Prostate gland (tissue), 2 donors: ENCODE measurements at places on chromosomes 6 and 20. TPM values are rescaled to one million over a fixed set of nuclear protein-coding genes. Genes with fewer than 3 reads are reported as not detected.

Gene SNAP25
- total RNA-seq = 10.0 TPM

Gene DOK5
- 1.2 TPM for total RNA-seq

Gene TBX18
- 0.05 TPM for total RNA-seq

Gene TUBB2B
- 3.9 TPM for total RNA-seq

Gene SRSF12
- total RNA-seq = 5.7 TPM

Gene CCR6
- not detected for total RNA-seq

Gene UBE2J1
- 98.4 TPM for total RNA-seq

Gene KIZ
- total RNA-seq = 41.0 TPM

Gene HFE
- total RNA-seq = 16.6 TPM

Gene THBS2
- 3.3 TPM for total RNA-seq

Gene DSP
- total RNA-seq = 211 TPM

DNA sequence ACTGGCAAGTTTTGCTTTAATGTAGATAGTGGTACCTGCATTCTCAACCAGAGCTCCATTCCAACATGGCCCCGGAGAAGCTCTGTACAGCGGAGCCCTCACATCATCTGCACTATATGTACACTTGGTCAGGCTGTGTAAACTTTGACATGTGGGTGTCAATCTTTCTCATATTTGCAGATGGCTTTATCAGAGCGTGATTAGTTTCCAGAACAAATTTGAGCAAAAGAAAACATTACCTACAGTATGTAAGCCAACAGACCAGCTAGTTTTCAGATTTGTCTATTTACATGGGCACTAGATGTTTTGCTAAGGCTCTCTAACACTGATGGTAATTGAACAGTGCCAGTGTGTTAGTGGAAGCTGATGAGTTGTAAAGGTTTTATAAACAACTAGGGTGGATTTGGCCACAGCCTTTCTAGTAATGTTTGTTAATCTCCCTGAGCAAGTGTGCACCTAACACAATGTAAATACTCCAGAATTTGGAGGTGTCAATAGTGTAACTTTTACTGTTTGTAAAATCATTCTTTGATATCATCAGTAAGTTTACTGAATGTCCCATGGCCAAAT is 131.8 kb downstream of the FOXA2 start:
- H3K36me3 ChIP-seq = no peaks in the 10 kb centered on the region
- H3K4me1 ChIP-seq = no peaks in the 10 kb centered on the region
- no peak for DNase-seq
- H3K4me3 ChIP-seq = no peak overlapping the region

DNA sequence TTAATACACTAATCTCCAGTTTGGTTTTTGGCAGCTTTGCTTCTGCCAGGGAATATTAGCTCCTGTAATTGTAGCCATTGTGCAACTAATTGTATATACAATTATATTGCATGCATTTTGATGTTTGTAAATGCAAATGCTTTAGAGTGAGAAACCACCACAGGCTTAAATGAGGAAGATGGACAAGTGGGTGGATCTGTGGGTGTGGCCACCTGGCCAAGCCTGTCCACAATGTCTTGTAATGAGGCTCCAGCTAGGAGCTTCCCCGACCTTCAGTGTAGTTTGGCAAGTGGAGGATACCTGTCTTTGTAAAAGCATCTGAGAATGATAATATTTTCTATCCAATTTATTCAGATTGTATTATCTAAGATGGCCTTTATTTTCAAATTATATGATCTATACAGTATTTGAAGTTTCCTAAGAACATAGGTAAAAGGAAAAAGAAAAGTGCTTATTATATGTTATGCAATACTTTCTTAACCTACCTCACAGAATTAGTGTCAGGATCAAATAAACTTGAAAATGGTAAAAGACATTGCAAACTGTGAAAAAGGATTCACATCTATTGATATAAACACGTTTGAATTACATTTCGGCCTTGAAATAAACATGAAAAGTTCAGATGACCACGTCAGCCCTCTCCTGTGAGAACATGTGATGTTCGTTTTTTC is 49.3 kb upstream of the ARID1B start:
- no peak for DNase-seq
- H3K4me1 ChIP-seq = no peaks in the 10 kb centered on the region
- no peak overlapping the region for H3K27ac ChIP-seq

DNA sequence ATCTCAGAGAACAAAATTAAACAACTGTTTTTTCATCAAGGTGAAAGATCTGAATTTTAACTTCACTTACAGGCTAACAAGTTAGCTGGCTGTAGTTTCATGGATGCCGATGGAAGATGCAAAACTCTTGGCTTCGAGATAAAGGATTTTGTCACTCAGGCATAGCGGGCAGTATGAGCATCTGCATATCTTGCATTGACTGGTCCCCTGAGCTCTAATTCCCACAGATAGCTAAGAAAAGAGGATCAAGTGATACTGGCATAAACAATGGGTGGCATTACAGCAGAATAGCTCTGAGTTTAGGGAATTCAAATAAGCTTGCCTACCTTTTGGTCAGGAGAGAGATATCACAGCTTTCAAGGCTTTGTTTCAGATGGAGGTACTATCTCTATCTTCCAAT is 1.8 kb upstream of the CLVS2 start:
- H3K4me1 ChIP-seq = no peaks in the 10 kb centered on the region
- no peak overlapping the region for H3K4me3 ChIP-seq
- DNase-seq = no peak
- no peaks in the 10 kb centered on the region for H3K27me3 ChIP-seq
- no peaks in the 10 kb centered on the region for H3K36me3 ChIP-seq

DNA sequence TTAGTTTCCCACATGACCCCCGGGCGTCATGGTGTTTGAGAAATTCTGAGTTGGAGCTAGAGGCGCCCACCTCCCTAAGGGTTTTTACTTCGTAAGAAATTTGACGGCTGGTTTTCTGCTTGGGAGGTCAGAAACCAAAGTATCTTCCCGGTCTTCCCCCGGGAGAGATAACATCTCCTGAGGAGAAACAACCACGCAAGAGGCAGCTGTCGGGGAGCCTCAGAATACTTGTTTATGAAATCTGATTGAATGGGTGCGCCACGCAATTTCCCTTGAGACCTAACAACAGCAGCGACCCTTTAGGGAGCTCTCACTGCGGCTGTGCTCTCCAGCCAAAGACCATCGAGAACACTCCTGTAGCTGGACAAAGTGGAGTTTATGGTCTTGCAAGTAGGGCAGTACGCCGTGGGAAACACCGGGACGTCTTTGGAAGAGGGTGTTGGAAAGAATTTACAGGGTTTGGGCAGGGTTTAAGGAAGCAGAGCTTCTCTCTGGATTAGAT is 608 bp upstream of the EIF2S2 start:
- peak overlapping the region; percentile 89 for H3K27ac ChIP-seq
- H3K4me3 ChIP-seq = peak overlapping the region; percentile 78
- no peaks in the 10 kb centered on the region for H3K36me3 ChIP-seq
- no peaks in the 10 kb centered on the region for H3K27me3 ChIP-seq
- no peaks in the 10 kb centered on the region for H3K4me1 ChIP-seq
- peak; percentile 22 for DNase-seq

- no peak overlapping the region for H3K4me3 ChIP-seq
- no peaks in the 10 kb centered on the region for H3K36me3 ChIP-seq
- DNase-seq = no peak
- no peak overlapping the region for H3K27ac ChIP-seq
- H3K4me1 ChIP-seq = no peaks in the 10 kb centered on the region
Observed at GRCh38 chr20:47379433-47380150, 23.1 kb upstream of the ZMYND8 start.

DNA sequence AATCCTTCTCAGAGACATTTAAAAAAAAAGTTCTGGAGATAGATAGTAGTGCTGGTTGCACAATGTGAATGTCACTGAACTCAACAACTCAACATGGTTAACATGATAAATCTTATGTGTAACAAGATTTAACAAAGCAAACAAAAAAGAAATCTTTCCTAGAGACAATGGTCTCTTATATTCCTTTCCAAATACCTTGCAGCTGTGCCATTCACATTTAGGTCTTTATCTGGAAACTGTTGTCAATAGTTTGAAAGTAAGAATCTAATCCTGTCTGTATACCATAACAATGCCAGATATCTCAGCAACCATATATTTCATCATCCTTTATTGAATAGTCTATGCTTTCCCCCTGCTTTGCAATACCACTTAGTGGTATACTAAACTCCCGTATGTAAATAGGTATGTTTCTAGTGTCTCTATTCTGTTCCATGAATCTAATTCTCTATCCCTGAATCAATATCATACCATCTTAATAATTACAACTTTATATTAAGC is 2.1 kb downstream of the SERAC1 start:
- no peaks in the 10 kb centered on the region for H3K4me1 ChIP-seq
- no peaks in the 10 kb centered on the region for H3K27me3 ChIP-seq
- H3K27ac ChIP-seq = no peak overlapping the region

DNA sequence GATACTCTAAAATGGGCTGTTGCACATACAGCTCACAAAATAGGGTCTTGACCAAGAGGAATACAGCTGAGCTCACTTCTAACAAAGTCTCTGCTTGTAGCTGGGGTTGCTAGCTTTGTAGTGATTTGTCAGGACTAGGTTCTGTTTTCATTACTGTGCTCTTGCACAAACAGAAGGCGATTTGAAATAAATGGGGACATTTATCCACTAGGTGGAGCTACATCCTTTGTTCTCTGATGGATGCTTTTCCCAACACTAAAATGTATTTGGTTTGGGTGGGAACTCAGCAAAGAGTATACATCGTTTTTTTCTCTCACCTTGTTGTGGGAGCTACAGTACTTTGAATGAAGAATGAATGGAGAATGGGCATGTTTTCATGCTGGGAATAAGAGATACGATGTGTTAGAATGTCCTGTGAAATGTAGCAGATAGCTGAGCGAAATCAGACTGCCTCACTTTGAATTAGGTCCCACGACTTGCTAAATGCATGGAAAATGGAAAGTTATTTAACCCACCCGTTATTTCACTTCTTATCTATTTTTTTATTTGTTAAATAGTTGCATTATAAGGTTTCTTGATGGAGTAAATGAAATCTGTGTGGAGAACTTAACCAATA is 494.7 kb upstream of the MAP3K7 start:
- H3K27ac ChIP-seq = no peak overlapping the region
- DNase-seq = peak; percentile 27
- H3K36me3 ChIP-seq = no peaks in the 10 kb centered on the region
- no peaks in the 10 kb centered on the region for H3K4me1 ChIP-seq
- H3K27me3 ChIP-seq = no peaks in the 10 kb centered on the region

DNA sequence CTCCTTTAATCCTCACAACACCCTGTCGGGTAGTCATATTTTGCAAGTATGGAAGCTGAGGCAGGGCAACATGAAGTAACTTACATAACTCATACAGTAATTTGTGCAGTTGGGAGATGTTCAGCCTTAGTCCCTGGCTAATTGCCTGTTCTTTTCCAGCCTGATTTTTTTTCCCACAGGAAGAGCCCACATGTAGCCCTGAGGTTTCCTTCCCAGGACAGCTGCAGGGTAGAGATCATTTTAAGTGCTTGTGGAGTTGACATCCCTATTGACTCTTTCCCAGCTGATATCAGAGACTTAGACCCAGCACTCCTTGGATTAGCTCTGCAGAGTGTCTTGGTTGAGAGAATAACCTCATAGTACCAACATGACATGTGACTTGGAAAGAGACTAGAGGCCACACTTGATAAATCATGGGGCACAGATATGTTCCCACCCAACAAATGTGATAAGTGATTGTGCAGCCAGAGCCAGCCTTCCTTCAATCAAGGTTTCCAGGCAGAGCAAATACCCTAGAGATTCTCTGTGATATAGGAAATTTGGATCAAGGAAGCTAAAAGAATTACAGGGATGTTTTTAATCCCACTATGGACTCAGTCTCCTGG is 5.0 kb upstream of the BTN2A1 start:
- H3K36me3 ChIP-seq = no peaks in the 10 kb centered on the region
- H3K27ac ChIP-seq = no peak overlapping the region
- H3K4me3 ChIP-seq = no peak overlapping the region

GRCh38 chr6:70673601-70674000 is 5.9 kb downstream of the SMAP1 start:
- H3K27ac ChIP-seq = no peak overlapping the region
- no peaks in the 10 kb centered on the region for H3K36me3 ChIP-seq
- H3K27me3 ChIP-seq = no peaks in the 10 kb centered on the region
- H3K4me1 ChIP-seq = no peaks in the 10 kb centered on the region
- H3K4me3 ChIP-seq = no peak overlapping the region
- no peak for DNase-seq

DNA sequence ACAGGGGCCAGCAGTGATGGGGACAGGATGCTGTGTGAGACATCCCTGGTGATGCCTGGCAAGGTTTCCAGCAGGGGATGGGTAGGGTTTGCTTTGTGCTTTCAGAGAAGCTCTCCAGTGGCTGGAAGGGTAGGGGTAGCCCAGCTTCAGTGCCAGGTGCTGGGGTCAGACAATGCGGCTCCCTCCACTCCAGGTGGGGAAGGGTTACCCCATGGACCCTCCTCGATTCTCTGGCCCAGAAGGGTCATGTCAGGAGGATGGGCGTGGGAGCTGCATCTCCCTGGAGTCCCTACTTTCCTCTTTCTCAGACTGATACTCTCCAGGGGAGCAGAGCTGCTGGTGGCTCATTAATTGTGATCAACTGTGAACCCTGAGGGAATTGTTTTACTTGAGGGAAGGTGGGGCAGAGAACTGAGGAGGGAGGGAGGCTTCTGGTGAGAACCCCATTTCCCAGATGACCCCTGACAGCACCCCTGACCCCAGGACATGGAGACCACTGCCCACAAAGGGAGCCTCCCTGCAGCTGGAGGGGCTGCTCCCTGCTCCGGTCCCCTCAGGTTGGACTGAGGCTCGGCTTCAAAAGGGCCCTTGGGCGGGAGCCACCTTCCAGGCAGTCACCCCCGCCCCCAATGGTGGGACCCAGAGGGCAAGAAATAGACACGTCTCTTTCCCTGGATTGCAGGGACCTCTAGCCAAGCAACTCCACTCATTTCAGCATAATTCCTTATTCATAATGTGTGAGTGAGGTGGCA is 100.9 kb upstream of the BHLHE23 start:
- DNase-seq = no peak
- H3K4me3 ChIP-seq = no peak overlapping the region
- H3K4me1 ChIP-seq = no peaks in the 10 kb centered on the region
- no peak overlapping the region for H3K27ac ChIP-seq

- H3K36me3 ChIP-seq = no peaks in the 10 kb centered on the region
- H3K4me1 ChIP-seq = no peaks in the 10 kb centered on the region
- H3K27ac ChIP-seq = no peak overlapping the region
- no peaks in the 10 kb centered on the region for H3K27me3 ChIP-seq
- H3K4me3 ChIP-seq = no peak overlapping the region
Observed at GRCh38 chr6:101086473-101086872, 205.3 kb upstream of the ASCC3 start.

DNA sequence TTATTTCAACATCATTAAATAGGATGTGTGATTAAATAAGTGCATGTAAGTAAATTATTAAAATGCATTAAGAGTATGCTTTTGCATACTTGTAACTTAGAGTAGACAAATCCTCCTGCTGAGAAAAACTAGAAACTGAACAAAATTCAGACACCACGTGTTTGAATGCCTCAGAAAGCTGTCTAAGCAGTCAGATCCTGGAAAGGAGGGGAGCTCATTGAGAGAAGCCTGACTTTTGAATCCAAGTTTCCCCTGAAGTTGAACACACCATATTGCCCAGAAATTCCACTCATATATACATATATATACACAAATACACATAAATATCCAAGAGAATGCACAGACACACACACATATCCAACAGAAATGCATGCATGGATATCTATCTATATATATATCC is 190.0 kb upstream of the BMP2 start:
- no peak for DNase-seq
- H3K27ac ChIP-seq = no peak overlapping the region
- H3K4me1 ChIP-seq = no peaks in the 10 kb centered on the region
- no peak overlapping the region for H3K4me3 ChIP-seq
- H3K36me3 ChIP-seq = no peaks in the 10 kb centered on the region

- H3K36me3 ChIP-seq = no peaks in the 10 kb centered on the region
- no peaks in the 10 kb centered on the region for H3K27me3 ChIP-seq
Observed at GRCh38 chr20:9071976-9072726, 3.3 kb downstream of the PLCB4 start.
